NCI-H2029 (cell line): ENCODE measurements at places on chromosomes 3 and 15.

DNA sequence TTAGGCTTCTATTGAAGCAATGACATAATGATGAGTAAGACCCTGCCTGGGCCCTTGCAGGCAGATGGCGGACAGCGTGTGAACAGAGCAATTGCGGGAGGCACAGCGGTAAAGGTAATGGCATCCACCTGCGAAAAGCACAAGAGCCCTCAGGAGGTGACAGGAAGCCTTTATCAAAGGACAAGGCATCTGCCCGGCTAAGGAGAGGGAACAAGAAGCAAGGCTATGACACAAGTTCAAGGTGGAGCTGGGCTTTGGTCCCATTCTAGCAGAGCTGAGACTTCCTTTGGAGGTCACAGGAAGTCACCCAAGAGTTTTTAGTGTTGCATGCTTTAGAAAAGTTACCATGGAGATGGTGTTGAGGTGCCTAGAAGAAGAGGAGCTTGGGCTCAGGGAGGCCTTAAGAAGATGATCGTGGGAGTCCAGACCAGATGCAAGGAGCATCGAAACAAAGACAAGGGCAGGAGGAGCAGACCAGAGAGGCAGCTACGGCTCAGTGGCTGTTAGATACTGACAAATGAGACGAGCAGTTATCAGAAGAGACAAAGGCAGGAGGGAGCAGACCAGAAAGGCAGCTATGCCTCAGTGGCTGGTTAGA is 34.5 kb downstream of the OSBPL10 start:
- no peak for DNase-seq

DNA sequence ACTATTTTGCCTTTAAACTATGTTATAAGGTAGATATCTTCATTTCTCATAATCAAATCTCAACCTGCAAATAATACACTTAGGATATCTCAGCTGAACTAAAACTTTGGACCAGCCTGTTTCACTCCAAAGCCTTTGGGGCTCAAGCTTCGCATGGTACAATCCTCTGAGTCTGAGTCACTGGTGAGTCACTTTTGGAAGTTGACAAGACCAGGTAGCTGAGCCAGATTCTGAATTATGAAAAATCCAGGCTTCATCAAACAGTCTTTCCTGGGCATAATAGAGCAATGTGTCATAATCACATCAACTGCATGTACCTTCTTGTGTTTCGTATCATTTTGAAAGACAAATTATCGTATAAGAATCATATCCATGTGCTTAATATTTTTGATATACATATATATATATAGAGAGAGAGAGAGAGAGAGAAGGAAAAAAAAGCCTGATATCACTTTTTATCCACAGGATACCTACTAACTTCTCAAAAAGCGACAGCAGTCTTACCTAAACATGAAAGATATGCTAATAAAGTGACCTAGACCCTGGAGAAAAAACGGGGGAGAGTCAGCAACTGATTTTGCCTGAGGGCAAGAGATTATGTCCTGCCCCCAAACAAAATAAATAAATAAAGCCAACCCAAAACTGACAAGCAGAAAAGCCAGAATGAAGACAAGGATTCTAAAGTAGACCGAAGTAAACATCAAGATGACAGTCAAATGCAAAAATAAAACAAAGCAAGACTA is 263.9 kb upstream of the TGFBR2 start:
- no peak for DNase-seq

- DNase-seq = no peak
These were observed 94.8 kb upstream of the FEZF2 start for GRCh38 chr3:62467966-62468722.

- DNase-seq = no peak
These were observed 55.6 kb upstream of the ACAN start for GRCh38 chr15:88747631-88748030.

DNA sequence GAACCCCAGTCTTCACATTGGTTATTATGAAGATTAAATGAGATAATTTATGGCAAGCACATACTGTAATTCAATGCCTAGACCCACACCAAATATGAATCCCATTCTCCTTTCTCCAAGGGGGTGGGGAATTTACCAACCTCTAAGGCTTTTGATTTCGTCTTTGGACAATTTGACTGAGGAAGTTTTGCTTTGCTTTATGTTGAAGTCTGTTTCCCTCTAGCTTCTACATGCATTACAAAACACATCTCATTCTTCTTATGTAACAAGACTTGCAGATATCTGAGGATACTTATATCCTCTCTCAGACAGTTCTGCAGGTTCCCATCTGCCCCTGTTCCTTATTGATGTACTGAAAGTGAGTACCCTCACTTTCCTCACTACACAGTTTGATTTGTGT is 12.2 kb downstream of the CD80 start:
- DNase-seq = no peak
